GM20000 (cell line): ENCODE measurements at places on chromosomes 7 and 10.

GRCh38 chr7:140539461-140539860 lies 60.2 kb upstream of the MKRN1 start:
- no peak for DNase-seq

DNA sequence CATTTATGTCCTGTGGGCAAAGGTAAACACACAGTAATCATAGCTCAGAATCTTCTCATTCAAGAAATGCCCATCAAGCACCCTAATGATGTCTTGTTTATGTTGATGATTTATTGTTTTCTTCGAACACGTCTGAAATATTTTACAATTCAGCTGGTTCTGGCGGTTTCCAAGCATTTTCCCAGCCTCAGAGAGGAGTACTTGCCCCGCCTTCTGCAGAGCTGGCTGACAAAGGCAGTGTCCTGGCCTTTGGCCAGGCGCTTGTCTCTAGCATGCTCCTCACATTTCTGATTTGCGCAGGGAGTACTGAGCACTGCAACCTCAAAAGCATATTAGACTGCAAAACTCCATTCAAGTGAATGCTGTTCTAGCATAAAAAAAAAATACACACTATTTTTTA lies 314.2 kb upstream of the GNAI1 start:
- DNase-seq, result no peak

DNA sequence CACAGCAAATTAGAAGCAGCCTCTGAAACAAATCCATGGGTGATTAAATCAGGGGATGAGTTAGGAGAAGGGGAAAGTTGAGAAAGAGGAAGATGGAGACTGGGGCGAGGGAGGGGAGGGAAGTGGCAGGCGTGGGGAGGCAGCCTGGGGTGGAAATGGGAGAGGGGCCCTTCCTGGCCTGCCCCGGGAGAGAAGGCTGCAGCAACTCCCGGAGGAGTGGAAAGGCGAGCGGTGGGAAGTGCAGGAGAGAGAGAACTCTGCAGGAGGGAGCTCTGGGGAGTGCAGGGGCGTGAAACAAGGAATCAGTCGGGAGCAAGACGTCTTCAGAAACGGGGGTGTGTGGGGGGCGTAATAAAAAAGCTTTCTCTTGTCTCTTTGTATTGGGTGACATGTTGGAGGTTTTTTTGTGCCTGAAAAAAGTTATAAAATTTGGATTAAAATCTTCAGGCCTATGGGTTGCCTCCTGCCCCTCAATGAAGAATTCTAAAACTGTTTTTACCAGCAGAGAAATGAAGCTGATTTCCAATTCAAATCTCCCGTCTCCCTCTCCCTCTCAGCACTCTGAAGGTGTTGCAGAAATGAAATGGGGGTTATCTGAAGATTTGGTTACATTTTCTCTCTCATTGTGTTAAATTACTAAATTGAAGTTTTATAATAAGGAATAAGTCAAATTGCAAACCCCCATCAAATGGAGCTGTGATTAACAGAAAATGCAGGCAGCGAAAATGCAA lies 4.7 kb upstream of the UNCX start:
- DNase-seq, result no peak

DNA sequence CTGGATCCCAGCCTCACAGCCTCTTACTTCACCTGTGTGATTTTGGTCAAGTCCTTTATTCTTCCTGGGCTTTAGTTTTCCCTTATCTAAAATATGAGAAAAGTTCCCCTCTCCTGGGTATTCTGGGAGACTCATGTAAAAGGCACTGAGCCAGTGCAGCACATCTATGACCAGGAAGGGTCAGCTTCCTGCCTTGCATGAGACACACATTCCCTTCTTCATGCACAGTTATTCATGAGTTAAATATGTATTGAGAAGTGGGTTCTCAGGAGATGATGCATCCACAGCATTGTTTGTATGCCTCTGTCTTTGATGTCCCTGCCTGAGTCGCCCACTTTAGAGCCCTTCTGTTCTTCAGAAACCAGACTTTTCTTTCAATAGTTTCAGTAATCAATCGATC lies 33.3 kb downstream of the EGFR start:
- no peak for DNase-seq

- DNase-seq, result no peak
Measured at GRCh38 chr10:63343476-63343875, 122.3 kb downstream of the JMJD1C start.

DNA sequence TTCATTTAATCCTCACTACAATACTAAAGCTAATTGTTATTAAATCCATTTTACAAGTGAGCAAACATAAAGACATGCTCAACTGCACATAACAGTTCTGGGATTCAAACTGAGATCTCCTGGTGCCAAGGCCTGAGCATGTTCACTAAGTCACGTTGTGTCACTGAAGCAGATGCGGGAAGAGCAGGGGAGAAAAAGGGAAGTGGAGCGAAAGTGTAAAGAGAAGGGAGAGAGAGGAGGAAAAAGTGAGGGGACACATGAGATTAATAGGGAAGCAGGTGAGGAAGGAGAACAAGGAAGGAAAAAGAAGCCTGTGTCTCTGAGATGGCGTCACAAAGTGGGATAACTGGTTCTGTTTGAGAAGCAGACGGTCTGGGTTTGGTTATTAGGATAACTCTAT lies 38.9 kb upstream of the KAT6B start:
- DNase-seq, result no peak

DNA sequence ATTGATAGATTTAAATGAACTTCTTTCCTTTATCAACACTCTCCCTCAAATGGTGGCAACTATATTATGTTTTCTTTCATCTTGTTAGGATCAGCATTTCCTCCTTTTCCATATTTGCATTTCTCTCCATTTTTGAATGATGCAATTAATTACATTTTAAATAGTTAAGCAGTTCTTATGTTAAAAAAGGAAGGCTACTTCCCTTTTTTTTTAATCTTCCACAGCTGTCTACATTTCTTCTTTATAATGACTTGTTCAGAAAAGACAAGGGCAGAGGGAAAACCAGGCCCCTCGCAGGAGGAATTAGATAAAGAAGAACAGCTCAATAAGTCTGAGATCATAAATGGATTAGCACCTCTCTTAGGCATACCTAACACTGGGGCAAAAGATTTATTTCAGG lies 208.9 kb downstream of the ARL4A start:
- DNase-seq, result no peak

- DNase-seq, result no peak
Measured at GRCh38 chr10:125060026-125060425, 100.3 kb downstream of the CTBP2 start.

DNA sequence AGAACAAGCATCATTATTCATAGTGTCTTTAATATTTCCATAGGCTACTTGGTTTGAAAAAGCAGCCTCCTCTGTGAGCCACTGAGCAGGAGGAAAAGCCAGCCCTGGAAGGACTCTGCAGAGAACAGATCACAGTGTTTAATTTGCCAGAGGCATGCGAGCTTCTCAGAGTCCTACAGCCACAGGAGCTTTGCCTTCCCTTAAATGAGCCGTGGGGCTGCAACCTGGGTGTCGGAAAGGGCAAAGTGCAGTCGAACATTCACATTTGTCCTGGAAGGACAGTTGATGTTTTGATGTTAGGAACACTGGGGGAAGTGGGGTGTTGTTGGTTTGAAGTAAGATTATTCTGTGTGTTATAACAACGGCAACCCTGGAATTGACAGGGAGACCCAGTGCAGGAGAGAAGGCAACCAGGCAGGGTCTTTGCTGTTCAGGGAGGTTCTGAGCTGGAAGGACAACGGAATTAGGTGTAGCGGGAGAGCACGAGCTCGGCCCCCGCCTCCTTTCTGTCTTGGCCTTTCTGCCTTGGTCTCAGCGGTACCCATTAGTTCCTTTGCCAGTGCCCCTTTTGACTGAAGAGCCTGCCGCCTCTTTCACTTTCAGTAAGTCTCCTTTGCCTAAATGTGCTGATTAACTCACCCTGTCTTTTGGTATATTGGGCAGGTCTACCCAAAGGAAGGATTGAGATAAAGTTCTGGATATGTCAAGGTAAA lies 192.3 kb upstream of the PITRM1 start:
- no peak for DNase-seq

- DNase-seq, result no peak
Measured at GRCh38 chr10:127133225-127133624, 63.2 kb downstream of the INSYN2A start.
